ENCODE measurements at places on chromosomes 3 and 15.

GRCh38 chr15:35630532-35630931, 84.6 kb upstream of the DPH6 start:
- no peak for DNase-seq

DNA sequence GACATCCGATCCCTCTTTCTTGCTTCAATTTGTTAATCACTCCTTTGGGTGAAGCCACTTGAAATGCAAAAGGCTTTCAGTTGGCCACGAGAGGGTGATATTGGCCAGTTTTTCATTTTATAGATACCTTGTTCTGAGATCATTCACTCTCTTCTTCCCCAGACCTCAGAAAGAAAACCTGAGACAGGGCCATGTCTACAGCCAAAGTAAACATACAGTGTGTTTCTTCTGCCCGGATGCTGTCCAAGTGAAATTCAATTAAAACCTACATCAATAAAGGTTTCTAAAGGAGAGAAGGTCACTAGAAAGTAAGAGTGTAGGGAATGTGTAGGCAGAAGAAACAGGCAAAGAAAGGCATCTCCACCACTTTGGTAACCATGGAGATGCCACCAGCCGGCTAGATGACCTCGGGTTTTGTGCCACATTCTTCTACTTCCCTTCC, 39.5 kb upstream of the FMN1 start:
- no peak for DNase-seq

DNA sequence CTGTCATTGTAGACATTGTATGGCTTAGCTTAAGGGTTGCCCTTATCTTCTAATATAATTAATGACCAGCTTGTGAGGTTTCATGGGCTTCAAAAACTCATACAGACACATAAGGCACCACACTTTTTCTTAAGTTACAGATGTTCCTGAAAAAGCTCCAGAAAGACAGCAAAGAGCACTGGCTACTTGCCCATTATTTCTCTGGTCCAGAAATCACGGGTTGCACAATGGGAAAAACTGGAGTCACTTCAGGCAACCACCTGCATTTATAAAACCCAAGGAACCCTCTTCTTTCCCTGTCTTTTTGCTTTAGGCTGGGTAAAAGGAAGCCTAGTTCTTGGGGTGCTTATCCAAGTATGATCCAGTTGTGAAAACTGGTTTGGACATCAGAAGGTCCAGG, 2.3 kb upstream of the COL6A6 start:
- no peak for DNase-seq

- no peak for DNase-seq
These were observed 481 bp downstream of the ADAMTS17 start for GRCh38 chr15:100341239-100341749.

- no peak for DNase-seq
These were observed 156.7 kb downstream of the DIPK2A start for GRCh38 chr3:144128108-144128892.

- DNase-seq: no peak
These were observed 215.0 kb upstream of the LRIG1 start for GRCh38 chr3:66715806-66716205.

DNA sequence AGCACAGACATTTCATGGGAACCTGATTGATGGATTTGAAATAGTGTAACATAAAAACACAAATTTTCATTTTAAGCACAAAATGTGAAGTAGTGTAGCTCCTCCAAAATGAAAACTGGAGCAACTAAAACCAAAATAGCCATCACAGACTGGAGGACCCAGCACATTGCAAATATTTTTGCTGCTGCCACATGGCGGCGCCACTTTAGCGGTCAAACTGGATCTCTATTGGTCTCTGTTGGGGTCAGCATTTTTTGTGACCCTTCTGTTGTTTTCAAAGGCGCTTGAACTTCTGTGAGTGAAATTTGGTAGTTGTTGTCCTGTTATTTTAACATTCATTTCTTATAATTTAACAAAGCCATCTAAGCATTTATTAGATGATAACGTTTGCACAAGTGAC, 259.9 kb downstream of the IL20RB start:
- peak; percentile 38 for DNase-seq

DNA sequence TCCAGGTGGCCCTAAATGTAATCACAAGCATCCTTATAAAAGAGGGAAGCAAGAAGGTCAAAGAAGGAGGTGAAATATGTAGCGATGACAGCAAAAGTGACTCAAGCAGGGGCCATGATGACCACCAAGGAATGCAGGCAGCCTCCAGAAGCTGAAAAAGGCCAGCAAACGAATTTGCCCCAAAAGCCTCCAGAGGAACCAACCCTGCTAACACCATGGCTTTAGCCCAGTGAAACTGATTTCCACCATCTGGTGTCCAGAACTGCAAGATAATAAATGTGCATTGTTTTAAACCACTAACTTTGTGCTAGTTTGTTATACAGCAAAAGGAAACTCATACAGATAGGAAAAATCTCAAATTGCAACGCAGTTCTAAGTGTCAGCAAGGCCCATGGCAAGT, 23.0 kb upstream of the RBSN start:
- DNase-seq: no peak

DNA sequence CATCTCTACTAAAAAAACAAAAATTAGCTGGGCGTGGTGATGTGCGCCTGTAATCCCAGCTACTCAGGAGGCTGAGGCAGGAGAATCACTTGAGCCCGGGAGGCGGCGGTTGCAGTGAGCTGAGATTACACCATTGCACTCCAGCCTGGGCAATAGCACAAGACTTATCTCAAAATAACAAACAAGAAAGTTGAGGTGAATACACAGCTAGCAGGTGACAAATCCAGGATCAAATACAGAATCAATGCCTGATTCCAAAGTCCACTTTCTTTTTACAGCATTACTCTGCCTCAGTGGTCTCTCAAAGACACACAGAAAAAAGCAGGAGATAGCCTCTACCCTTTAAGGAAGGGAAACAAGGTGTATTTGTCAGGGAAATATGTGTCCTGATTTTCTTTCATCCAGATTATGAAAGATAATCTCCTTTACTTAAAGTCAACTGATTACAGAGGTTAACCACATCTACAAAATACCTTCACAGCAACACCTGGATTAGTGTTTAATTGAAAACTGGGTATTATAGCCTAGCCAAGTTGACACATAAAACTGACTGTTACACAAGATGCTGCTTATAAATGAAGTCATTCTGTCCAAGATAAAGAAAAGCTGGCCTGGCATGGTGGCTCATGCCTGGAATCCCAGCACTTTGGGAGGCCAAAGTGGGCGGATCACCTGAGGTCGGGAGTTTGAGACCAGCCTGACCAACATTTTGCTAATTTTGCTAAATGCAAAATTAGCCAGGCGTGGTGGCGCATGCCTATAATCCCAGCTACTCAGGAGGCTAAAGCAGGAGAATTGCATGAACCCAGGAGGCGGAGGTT, 4.0 kb upstream of the SLC25A38 start:
- DNase-seq: no peak

DNA sequence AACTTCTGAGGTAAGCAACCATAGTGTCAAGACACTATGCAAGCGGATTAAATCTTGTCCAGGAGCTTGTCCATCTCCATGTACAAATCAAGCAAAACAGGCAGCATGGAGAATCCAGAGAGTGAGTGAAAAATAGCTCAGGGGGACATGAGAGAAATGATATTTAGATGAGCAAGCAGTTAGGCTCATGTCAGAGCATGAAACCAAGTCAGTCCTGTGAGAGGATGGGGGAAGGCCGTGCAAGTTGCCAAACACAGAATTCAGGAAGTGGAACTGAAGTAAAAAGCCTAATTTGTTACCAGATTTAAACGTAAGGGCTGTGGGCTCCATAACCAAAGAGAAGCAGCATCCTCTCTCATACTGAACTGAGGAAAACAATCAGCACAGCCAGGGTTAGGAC, 995.9 kb downstream of the MCTP2 start:
- DNase-seq: no peak

- no peak for DNase-seq
These were observed 285.4 kb upstream of the ROPN1 start for GRCh38 chr3:124277144-124277890.

GRCh38 chr3:189952272-189952671, 168.4 kb downstream of the P3H2 start:
- DNase-seq: no peak

- DNase-seq: peak; percentile 80
These were observed 56.4 kb upstream of the ARRDC4 start for GRCh38 chr15:97903971-97904572.

DNA sequence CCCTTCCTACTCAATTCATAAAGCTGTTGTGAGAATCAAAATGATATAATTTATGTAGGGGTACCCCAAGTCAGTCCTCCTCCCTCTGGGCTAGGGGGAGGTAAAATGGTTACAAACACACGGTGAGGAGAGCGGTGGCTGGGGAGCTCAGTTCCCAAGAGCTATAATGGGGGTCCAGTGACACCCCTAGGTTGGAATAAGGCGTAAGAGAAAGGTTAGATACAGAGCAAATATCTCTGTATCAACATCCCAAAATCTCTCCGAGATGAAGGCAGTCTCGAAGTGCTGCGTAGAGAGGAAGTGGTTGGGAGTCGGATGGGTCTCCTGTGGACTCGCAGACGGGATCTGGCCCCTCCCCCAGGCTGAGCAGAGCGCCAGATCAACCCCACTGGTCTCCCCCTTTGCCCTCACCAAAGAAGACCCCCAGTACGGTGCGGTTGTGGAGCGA, 1.8 kb downstream of the DUOX2 start:
- DNase-seq: no peak

DNA sequence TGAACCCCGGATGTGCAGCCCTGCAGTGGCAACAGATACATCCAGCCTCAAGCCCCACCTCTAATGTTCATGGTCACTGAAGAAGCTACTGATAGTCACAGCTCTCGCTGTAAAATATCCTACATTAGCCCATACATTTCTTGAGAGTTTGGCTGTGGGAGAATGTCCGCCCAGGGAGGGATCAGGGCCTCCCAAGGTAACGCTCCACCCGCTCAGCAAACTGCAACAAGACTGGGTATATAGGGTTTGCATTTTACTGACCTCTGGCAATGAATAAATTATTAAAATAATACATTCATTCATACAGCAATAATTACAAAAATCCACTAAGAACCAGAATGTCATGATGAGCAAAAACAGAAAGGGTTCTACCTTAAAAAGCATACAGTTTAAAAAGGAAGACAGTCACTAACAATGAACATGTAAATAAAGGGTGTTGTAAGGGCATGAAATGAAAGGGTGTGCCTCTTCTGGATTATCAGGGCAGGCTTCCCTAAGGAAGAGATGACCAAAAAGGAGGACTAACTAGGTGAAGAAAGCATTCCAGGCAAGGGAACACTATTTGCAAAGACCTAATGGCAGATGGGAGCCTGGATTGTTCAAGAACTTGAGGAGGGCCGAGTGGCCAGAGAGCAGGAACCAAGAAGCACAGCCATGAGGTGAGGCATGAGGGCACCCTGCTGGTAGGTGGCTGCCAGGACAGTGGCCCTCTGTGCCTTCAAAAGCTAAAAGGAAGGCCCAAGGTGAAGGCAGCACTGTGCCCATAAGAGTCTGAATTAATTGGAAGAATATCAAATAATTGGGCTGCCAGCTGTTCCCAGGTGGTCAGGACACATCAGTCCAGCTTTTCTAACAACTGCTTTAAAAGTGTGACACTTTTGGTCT, 28.1 kb upstream of the CTDSPL start:
- DNase-seq: no peak

- DNase-seq: no peak
These were observed 21.1 kb downstream of the DNASE1L3 start for GRCh38 chr3:58189691-58190090.

- no peak for DNase-seq
These were observed 92.0 kb upstream of the SLC6A11 start for GRCh38 chr3:10723991-10724390.

DNA sequence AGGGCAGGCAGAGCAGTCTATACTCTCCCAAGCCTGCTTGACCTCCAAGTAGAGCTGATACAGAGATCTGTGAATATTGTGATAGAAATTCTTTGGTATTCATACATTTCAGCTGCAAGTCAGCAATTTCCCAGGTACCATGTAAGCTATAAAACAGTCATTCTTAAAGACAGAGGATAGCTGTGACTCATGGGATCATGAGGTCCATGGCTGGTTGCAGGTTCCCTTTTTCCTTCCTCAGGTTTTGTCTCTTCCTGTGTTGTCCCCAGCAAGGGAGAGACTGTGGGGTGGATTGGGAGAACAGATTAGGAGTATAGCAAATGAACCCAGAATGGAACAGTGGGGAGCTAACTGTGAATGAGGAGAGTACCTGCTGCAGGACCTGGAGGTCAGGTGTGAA, 5.4 kb upstream of the P4HTM start:
- DNase-seq: no peak

GRCh38 chr3:142724682-142725356, 985 bp downstream of the TRPC1 start:
- DNase-seq: peak; percentile 49

- no peak for DNase-seq
These were observed 34.8 kb upstream of the CCK start for GRCh38 chr3:42300778-42301177.

DNA sequence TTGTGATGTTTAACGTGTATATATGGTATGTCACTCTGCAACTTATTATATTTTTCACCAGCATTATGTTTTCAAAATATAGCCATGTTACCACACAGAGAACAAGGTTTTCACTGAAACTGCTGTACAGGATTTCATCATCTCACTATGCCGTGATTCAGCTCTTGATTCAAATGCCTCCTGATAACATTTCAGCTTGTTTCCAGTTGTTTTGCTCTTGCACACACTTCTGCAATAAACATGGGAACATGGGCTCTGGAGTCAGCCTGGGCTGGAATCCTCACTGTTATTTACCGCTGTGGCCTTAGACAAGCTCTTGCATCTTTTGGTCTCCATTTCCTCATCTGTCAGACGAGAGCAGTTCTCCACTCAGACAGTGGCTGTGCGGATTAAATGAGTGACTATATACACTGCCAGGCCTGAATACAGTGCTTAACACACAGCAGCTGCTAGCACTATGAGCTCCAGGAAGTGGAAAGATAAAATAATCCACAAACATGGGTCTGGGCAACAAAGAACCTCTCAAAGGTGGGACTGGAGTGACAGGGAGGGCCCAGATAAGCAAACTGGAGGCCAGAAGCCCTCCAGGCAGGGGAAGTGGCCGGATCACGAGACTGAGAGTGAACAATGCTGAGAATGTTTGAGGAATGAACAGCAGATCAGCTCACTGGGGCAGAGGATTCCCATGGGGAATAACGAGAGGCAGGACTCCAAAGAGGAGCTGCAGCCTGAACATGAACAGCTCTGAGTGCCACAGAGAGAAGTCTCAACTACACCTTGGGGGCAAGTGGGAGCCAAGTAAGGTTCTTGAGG, 17.7 kb downstream of the NTRK3 start:
- DNase-seq: no peak

DNA sequence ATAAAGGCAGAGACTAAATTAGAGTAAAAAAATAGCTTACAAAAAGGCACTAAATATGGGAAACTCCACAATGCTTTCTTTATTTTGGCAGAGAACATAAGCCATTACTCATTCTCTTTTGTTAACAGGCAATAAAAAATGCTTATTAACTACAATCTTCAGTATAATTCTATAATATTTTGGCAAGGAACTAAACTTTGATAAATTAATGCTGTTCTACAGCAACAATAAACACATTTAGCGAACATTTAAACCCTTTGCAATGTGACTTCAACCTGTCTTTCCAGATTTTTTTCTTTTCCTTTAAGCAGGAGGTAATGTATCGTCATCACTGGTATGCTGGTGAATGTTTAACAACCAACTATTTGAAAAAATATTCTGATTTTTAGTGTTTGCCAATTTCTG, 42.2 kb upstream of the POU1F1 start:
- no peak for DNase-seq

Measured in NT2/D1 (cell line).